ENCODE measurements at places on chromosomes 3 and 15.
A peak's percentile ranks its signal among the peaks of the same experiment; 100 is the strongest.

GRCh38 chr3:28841441-28841840 lies 439.4 kb upstream of the RBMS3 start:
- DNase-seq, result no peak

DNA sequence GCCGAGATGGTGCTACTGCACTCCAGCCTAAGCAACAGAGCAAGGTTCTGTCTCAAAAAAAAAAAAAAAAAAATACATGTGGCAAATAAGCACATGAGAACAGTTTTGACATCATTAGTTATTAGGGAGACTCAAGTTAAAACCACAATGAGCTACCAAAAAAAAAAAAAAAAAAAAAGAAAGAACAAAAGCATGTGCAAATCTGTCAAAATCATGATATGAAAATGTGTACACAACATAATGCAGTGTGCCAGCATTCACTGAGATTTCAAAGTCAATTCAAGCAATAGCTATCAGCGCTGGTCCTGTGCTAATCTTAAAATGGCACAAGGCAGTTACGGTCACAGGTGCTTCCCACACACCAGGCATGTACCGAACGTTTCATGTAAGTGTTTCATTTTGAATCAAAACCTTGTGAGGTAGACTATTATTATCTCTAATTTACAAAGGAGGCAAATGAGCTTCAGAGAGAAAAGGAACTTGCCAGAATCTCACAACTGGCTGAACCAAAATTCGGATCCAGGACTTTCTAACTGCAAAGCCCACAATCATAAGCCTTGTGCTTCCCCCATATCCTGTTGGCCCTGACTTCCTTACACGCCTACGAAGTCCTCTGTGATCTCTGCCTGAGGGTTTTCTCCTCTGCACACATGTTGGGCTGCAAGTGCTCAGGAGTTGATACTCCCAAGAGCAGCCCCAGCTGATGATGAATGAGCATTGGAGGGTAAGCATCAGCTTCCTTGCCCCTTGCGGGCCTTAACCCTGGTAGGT lies 200.1 kb upstream of the PROK2 start:
- no peak for DNase-seq

GRCh38 chr3:155956508-155957411 lies 86.3 kb downstream of the GMPS start:
- no peak for DNase-seq

- peak; percentile 44 for DNase-seq
Observed at GRCh38 chr15:66838671-66839239, 136.7 kb downstream of the SMAD6 start.

GRCh38 chr3:122825460-122825859 lies 30.6 kb downstream of the SLC49A4 start:
- DNase-seq, result no peak

DNA sequence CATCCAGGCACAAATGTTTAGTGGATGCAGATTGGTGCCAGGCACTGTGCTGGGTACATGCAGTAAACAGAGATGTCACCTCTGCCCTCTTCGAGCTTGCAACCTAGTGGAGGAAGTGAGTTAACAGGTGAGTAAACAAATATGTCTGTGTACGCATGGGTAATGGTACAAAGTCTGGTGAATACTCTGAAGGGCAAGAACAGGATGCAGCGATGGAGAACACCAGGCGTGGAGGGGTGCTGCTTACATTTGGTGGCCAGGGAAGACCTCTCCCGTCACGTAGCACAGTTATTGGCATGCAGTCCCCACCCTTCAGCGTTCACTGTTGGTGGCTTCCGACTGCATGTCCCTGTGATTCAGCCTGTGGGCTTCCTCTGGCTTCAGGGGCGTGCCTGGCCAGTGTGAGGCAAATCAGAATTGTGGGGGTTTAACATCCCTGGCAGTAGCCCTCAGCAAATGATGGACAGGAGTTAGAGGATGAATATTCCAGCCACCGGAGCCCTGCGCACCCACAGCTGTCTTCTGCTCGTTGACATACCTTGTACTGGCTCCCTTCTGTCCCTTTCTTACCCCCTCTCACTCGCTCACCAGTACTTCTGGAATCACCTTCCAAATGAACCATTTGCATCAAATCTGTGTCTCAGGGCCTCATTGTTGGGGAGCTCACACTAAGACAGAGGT lies 9.1 kb upstream of the HDAC11 start:
- DNase-seq, result no peak

DNA sequence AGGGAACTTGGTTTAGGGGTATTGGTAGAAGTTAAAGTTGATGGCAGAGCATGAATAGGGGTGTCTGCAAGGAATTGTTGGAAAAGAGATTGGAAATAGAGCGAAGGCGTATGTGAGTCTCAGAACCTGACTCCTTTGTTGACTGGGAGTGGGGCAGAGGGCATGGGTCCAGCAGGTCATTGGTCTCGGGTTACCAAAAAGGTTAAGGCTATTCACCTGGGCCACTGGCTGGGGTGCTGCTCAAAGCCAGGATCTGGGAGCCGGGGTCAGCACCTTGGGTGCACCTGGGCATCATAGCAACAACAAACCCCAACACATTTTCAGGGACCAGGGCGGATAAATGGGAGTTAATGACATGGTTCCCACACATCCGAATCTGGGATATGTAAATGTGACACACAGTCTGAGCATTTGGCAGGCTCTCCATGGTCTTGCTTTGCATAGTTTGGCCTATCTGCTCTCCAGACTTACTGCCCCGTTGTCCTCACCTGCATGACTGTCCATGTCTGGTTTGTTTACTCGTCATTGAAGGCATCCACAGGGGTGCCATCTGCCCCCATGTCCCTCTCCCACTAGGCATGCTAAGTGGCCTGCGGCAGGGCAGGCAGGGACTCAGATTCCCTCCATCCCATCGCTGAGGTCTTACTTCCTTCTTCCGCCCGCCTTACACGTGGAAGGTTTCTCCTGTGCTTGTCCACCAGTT lies 10.1 kb downstream of the KLF13 start:
- DNase-seq, result no peak

GRCh38 chr3:124684459-124684858 lies 45.8 kb upstream of the UMPS start:
- DNase-seq, result no peak

DNA sequence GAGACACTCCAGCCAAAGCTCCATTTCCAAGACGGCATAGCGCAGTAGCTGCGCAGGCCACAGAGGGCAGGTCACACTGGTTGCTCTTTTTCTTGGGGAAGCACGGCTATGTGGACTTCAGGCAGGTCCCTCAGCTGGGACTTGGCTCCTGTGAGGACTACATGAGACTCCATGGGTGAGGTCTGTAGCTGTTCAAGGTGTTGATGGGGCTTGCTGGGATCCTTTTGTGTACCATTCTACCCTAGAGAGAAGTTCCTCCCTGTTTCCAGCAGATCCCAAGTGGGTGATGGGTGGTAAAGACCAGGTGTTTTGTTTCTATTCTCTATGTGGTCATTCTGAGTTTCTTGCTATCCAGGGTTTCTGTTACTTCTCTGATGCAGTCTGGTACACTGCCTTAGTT lies 183.3 kb downstream of the LPP start:
- DNase-seq, result no peak

- DNase-seq, result no peak
Observed at GRCh38 chr3:187507905-187508304, 139.7 kb downstream of the RTP4 start.

DNA sequence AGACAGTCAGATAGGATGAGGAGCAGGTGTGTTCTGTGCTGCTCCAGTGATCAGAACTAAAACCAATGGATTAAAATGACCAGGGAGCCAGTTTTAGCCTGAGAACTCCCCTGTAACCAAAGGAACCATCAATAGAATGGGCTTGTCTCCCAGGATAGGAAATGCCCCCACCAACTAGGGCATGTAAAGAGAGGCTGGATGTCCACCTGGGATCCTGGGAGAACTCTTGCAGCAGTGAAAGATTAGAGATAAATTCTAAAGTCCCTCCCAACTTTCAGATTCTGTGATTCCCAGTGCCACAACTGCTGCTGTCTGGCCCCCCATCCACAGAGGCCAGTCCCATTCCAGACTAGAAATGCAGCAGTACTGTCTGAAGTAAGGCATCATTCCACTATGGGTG lies 33.8 kb downstream of the HDC start:
- DNase-seq, result no peak

DNA sequence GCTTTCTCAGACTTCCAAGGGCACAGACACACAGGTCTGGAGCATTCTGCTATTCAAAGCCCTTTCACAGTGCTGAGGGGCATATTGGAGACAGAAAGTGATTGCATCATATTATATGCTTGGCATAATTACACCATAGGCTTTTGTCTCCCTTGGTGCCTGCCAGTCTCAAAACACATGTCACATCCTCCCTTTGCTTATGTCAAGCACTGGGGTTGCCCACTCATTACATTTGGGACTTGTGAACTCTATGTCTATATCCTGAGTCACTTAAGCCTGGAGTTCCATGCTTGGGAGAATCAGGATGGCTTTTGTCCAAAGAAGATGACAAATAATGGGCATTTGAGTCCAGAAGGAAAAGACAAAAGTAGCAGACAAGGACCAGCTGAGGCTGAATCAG lies 12.3 kb upstream of the PDZRN3 start:
- no peak for DNase-seq
